ENCODE measurements at places on chromosomes 7 and 10.

- DNase-seq, result no peak
Observed at GRCh38 chr10:55476129-55476528, 675.1 kb upstream of the PCDH15 start.

DNA sequence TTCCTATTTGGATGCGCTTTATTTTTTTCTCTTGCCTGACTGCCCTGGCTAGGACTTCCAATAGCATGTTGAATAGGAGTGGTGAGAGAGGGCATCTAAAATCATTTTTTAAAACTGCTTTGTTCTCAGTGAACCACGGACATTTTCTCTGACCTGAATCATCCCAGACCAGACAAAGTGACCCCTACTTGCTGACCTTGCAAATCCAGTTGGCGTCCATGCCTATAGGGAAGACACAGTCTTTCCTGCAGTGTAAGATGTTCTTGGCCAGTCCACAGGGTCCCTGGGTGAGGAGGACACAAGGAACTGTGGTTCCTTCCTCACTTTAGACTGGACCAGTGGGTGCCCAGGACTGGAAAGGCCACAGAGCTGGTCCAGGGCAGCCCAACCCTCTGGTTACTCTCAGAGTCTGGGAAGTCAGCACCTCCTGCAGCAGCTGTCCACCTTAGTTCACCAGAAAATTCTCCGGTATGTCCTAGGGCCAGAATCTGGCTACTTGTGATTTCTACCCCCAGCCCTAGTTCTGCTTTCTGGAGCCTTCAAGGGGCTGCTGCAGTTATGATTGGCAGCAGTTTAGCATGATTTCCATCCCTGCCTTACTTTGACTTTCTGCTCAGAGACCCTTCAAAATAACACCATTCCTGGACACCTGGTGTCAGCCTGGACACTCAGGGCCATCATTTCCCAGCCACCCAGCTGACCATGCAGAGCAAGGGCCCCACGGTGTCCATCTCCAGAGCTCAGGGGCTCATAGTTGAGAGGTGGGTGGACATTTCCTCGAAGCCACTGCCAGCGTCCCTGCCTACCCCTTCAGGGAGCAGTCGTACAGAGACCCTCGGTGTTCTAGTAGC lies 19.3 kb downstream of the VIPR2 start:
- DNase-seq, result no peak

DNA sequence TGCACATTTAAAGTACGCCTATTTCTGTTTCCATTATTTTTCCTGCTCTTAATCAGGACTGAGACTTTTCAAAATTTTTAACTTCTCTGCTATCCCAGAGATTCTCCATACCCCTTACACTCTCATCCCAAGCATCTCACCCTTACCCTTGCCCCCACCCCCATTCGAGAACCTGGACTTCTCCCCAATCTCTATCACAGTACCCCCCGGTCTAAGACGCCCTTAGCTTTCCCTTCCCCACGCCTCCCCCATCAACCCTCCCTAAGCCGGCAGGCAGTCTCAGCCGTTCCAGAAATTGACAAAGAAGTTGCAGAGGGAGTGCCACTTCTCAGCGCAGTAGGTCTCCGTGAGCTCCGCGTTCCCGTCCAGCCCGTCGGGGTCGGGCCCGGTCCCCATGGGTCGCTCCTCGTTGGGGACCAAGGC lies 1.4 kb downstream of the FGFBP3 start:
- DNase-seq, result no peak

- peak; percentile 74 for DNase-seq
Observed at GRCh38 chr7:37495574-37496184, 47.0 kb upstream of the ELMO1 start.

GRCh38 chr10:113922787-113923570 lies 68.5 kb downstream of the NHLRC2 start:
- DNase-seq, result peak; percentile 3

DNA sequence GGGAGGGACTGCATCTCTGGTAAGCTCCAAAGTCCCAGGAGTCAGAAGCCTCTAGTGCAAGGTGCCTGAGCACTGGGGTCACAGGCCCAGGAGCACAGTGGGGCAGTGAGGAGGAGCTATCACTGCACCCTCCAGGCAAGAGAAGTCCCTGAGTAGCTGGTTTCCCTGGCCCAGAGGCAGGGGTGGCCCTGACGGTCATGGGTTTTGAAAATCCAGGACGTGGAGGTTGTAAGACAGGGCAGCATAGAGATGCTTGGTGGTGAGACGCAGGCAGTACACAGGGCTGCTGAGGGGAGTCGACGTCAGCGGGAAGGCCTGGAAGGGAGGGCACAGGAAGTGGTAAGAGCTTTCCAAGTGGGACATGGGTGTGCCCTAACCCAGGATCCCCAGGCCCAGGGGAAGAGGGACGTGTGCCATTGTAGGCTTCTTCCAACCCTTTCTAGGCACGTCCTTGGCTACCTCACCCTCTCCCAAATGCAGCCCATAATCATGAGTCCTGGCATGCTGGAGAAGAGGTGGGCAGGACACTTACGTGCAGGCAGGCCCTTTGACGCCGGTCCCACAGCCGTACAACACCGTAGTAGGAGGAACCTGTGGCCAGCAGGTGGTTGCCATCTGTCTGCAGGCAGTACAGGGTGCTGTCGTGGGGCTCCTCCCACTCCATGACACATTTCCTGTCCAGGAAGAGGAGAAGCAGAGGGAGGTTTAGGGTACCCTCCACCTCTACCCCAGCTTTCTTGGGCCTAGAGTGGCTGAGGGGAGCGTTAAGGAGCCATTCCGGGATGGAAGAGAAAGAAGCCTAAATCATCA lies 23.2 kb downstream of the DPCD start:
- no peak for DNase-seq

DNA sequence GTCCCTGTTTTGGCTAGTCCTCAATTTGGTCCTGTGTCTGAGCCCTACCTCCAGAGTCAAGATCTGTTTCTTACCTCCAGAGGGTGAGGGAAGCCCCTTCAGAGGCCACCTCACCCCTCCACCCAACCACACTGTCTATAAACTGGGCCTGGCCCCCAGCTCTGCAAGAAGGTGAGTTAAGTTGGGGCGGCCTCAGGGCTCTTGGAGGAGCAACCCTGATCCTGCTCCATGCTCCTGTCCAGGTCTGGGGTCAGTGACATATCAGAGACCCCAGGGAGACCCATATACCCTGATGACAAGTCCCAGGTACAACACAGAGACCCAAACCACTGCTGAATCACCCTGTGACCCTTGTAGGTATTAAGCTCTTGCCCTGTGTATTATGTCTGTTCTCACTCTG lies 69.5 kb downstream of the MYL10 start:
- DNase-seq, result no peak

DNA sequence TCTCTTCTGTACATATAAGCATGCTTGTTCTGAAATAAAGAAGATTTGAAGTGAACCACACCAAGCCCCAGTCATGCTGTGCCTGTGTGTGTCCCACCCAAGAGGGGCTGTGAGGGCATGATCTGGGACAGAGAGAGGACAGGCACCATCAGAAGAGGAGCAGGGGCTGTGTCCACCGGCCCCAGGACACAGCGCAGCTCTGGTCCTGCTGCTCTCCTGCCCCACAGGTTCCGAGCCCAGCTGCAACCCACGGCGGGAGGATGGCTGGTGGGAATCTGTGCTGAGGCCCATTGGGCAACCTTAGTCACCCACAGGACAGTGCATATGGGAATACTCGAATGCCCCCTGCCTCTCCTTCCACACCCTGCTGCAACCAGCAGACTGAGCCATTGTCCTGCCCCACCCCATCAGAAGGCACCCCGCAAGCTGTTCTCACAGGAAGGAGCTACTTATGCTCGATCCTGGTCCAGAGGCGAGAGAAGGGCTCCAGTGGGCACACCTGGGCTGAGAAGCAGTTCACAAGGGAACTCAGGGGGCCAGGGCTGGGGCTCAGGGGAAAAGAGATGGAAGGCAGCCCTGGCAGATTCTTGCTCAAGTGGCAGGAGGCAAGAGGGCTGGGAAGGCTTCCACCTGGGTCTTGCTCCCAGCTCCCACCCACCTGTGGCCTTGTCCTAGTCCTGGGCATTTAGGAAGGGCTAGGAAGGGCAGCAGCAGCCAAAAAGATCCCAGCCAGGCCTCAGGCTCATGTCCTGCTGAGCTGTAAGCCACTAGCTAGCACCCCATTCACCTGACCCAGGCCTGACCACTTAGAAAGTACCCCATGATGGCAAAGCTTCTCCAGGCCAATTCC lies 31.9 kb downstream of the LDB3 start:
- no peak for DNase-seq

GRCh38 chr10:70480239-70480861 lies 1.8 kb downstream of the PALD1 start:
- DNase-seq, result no peak
